ENCODE measurements at places on chromosomes 3 and 15.

GRCh38 chr15:88187195-88187594, 69.3 kb downstream of the NTRK3 start:
- no peak for DNase-seq

GRCh38 chr3:160820022-160820421, 64.0 kb downstream of the PPM1L start:
- DNase-seq = no peak

DNA sequence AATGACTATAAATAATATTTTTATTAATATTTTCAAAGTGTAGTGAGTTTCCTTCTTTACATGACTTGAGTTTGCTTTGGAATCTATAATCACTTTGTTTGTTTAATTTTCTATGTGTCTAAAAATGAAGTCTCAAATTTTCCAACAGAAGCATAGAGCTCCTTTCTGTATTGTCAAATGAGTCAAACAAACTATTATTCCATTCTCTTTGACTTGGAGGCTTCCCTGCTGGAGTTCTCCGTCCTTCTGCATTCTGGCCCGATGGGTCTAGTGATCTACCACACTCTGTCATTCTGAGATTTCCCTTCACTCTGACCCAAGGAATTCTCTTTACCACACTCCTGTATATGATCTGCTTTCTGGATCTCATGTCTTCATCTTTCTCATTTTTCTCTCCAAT, 30.1 kb downstream of the POLR2M start:
- DNase-seq = no peak

GRCh38 chr3:187679638-187680396, 9.6 kb upstream of the SST start:
- DNase-seq = peak; percentile 20

GRCh38 chr3:52786330-52787215, 8.0 kb upstream of the ITIH3 start:
- no peak for DNase-seq

DNA sequence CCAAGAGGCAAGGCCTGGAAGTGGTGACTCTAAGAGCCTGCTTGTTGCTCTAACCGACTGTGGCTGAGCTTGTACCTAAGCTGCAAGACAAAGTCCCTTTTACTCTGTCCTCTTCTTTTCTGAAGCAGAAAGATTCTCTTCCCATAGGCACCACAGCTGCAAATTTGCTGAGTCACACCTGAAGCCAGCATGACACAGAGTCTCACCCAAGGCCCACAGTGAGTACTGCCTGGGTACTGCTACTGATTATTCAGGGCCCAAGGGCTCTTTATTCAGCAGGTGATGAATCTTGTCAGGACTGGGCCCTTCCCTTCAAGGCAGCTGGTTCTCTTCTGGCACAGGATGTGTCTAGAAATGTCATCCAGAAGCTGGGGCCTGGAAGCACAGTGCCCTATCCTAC, 18.9 kb upstream of the TIGIT start:
- no peak for DNase-seq

All from SW 1271 (cell line).